ENCODE measurements at places on chromosomes 7 and 10. TPM values are rescaled to one million over a fixed set of nuclear protein-coding genes. Genes with fewer than 3 reads are reported as not detected.
A peak's percentile ranks its signal among the peaks of the same experiment; 100 is the strongest.

- no peak for DNase-seq
These were observed 19.0 kb downstream of the DPCD start for GRCh38 chr10:101607124-101607523.

GRCh38 chr7:25628446-25628845 is 400.2 kb upstream of the NPVF start:
- no peak for DNase-seq

DNA sequence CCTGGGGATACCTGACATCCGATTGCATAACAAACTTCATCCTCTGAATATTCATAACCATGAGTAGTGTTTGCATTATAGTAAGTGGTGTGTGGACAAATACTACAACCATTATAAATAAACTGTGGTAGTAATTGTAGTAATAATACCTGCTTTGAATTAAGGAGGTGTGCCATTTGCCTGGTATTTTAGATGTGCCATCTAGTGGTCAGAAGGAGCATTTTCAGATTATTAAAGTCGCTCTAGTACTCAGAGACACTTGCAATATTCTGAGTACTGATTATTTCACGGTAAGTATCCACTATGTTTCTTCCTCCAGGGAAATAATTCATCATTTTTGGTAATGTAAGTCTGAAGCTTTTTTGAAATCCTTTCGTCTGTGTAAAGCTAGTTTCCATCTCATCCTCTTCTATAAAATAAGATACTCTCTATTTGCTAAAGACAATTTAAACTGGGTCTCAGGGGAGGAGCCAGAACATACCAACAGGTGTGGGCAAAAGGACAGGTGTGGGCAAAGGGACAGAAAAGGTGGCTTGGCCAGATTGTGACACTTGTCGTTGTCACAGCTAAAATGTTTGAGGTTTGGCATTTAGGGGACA is 115.3 kb upstream of the WDR11 start:
- DNase-seq: peak; percentile 12

DNA sequence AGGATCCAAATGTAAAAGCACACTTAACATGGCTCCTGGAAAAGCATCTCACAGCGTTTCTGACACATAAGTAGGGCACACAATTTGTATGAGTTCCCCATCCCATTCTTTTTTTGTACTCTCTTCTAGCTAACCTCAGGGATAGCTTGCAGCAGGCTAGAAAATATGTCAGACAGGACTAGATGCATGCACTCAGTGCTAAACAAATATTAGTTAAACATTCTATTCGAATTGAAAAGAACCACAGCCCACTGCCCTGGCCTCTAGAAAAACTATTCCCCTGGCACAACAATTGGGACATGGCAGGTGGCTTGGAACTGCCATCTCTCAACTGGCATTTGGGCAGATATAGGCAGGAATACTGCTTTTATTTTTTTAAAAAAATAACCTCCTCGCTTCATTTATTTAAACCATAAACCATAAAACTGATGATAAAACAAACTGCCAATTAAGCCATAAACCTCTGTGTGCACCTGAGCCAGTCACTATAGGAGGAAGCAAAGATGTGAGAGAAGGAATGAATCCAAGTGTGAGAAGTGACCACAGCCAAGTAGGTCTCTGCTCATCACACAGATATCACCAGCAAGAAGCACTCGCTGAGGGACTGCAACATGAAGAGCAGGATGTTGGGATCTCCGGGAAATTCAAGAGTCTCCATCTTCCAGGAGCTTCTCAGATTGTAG is 394.1 kb downstream of the NEBL start:
- no peak for DNase-seq

- no peak for DNase-seq
These were observed at the start of gene LOXL4 for GRCh38 chr10:98267894-98268693. Gene LOXL4, minus strand, starts transcription at chr10:98268194. Its CDS starts 5,175 bp downstream, at chr10:98263019.

DNA sequence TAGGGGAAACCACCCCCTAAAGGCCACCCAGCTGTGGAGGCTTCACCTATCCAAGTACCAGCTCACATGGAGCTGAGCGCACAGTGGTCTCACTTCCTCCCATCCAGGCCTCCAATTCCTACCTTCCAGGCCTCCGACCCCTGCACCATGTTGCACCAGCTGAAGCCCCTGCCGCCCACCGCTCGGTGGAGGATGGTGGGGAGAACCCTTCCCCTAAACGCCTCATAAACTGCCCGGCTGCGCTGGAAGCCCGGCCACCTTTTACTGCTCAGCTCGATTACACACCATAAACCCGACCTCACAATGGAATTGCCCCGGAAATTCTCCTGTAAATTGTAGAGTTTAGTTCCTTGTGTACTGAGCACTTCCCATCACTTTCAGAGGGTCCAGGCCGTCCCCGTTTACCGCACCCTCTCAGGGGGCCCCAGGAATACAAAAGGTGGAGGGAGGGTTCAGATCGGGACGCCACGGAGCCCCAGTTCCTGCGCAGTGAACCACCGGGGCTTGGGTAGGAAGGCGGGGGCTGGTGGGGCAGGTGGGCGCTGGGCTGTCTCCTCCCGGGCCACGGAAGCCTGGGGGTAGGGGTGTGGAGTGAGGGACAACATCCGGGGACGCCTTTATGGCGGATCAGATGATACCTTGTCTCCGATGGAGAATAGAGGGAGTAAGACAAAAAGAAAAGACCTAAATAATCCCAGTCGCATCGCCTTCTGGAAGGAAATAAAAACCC is 1.4 kb upstream of the HOXA7 start:
- no peak for DNase-seq

- no peak for DNase-seq
These were observed 387.8 kb downstream of the GRID1 start for GRCh38 chr10:85978566-85979358.

GRCh38 chr7:38700116-38700515 is 68.9 kb upstream of the AMPH start:
- no peak for DNase-seq

- DNase-seq: no peak
These were observed 42.8 kb downstream of the PITRM1 start for GRCh38 chr10:3129581-3130340.

GRCh38 chr7:140390034-140390433 is 8.3 kb downstream of the SLC37A3 start:
- DNase-seq: no peak

DNA sequence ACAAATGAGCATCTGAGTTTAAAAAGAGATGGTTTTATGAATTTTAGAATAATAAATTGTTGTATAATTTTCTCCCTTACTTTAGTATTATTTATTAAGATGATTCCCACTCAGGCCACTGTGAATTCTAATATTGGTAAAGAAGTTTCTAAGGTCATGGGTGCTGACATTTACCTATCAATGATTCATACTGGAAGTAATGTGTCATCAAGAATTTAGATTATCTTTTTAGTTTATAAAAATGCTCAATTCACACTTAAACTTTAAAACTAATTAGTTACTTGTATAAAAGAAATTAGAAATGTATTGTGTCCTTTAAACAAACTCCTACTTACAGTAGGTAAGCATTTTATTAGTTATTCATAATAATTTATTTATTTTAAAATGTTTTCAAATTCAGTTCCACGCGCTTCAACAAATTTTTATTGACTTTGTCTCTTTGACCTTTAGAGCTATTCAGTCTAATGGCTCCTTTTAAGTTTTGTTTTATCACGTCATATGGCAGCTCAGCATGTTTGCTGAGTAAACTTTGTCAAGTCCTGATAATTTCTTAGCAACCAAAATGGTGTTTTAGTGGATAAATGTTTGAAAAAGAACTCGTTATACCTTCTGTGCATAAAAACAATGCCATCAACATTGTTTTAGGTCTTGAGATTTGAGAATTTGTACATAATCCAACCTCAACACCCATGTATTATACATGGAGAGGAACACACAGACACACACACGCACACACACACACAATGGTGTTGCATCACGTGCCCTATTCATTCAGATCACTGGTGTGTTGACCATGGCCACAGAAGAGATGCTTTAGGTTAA is 15.1 kb upstream of the MRC1 start:
- no peak for DNase-seq

DNA sequence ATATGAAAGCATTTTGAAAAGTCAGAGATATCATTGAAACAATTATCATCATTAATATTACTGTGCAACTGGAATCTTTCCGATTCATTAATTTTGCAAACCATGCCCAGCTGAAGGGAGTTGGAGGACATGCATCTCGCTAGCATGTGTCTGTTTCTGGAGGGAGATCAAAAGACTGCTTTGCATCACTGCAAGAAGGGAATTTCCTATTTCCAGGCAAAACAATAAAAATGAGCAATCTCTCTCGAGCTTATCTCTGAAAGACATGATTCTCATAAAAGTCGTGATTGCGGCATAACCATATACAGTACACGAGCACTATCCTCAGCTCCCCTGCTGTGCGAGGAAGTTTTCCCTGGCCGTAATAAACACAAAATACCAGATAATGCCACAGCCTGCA is 607.6 kb upstream of the DPP6 start:
- DNase-seq: no peak

Gene ZNF804B
- not detected for total RNA-seq

Gene C7orf57
- total RNA-seq: not detected

Gene TAF3
- 1.4 TPM for total RNA-seq

Gene RSPH10B
- not detected for total RNA-seq

Gene UPK3B
- total RNA-seq: not detected

Gene DLX6
- not detected for total RNA-seq

Gene POLR1F
- total RNA-seq: 31.7 TPM

Gene LRMDA
- total RNA-seq: not detected

Measured in IMR-90 (cell line).